ENCODE measurements at places on chromosomes 2 and 18. TPM values are rescaled to one million over a fixed set of nuclear protein-coding genes. Genes with fewer than 3 reads are reported as not detected.

DNA sequence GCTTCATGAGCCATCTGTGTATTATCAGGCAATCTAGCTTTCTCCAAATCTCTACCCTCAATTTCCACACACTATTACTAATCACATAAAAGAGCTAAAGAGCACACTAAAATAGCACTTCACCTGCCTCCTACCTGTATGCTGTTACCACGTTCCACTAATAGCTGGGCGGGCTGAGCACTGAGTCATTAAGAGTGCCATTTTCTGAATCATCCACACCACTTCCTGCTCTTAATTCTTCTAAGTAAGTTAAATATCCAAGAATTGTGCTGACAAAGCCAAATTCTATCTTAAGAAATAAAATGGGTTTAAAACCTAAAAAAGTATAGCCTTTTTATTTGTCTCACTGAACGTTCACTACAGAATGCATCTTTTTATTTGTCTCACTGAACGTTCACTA, 35.7 kb downstream of the NOL10 start:
- DNase-seq: no peak

DNA sequence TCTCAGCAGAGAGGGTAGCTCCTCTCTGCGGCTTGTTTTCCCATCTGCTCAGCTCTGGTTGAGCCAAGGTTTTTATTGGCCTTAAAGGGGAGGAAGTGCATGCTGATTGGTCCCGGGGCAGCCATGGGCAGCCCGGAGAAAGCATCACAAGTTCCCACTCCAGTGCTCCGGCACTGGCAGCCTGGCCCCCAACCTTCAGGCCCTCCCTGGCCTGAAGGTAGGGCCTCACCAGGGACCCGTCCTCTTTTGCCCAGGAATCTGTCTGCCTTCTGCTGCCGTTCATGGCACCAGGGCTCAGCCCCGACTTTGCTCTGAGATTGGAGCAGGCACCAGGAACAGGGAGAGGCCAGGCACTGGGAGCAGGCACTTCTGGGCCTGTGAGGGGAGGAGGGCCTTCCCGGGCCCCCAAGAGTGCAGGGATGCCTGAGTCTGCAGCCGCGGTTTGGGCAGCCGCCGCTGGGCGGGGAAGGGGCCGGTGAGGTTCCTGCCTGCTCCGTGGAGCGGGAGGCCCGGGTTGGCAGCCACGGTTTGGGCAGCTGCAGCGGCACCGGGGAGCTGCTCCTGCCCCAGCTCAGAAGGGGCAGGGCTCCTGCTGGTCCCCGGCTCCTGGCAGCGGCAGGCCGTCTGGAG, 17.5 kb upstream of the ILKAP start:
- no peak for DNase-seq

POTEJ gene
- total RNA-seq: not detected

- DNase-seq: no peak
Observed at GRCh38 chr2:152175012-152175367, 573 bp downstream of the STAM2 start.

GRCh38 chr2:239544143-239544917, 143.5 kb upstream of the HDAC4 start:
- no peak for DNase-seq

- DNase-seq: no peak
Observed at GRCh38 chr2:30798536-30798991, 8.7 kb downstream of the CAPN13 start.

All from pancreas (tissue), 10 donors.